Thyroid gland (tissue), 4 donors: ENCODE measurements at places on chromosomes 3 and 15. TPM values are rescaled to one million over a fixed set of nuclear protein-coding genes. Genes with fewer than 3 reads are reported as not detected.

Gene AP3B2
- total RNA-seq, result 4.1 TPM

Gene PIF1
- 0.33 TPM for total RNA-seq

DNA sequence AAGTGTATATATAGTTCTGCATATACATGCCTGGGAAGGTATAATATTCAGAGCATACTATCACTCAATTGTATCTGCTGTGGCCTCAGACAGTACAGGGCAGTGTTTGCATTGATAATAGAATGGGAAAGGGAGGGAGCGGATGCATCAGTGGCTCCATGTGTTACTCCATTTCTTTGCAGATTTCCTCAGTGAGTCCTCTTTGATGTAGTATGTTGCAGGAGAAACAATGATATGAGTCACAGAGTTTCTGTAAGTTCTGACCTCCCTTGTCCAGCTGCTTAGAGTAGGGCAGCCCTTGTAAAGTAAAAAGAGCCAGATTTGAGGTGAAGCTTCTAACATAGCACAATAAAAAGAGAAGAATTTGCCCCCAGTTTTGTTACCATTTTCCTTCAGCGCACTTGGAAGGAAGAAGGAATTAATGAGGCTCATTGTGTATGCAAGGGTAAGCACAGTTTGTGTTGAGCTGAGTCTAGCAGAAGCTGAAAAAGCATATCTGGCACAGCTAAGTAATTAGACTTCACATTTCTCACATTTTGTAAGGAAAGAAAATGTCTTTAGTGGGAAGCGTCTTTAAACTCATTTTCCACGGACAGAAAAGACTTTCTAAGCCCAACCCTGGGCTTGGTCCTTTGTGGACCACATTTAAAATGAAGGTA lies 555.8 kb upstream of the IL12A start:
- H3K4me3 ChIP-seq, result no peak overlapping the region
- DNase-seq, result no peak
- no peaks in the 10 kb centered on the region for H3K4me1 ChIP-seq
- no peaks in the 10 kb centered on the region for H3K36me3 ChIP-seq
- no peaks in the 10 kb centered on the region for H3K27me3 ChIP-seq

GRCh38 chr3:142975316-142975995 lies 12.0 kb upstream of the PAQR9 start:
- no peak overlapping the region for H3K27ac ChIP-seq
- H3K36me3 ChIP-seq, result no peaks in the 10 kb centered on the region
- H3K4me1 ChIP-seq, result no peaks in the 10 kb centered on the region
- H3K27me3 ChIP-seq, result no peaks in the 10 kb centered on the region

DNA sequence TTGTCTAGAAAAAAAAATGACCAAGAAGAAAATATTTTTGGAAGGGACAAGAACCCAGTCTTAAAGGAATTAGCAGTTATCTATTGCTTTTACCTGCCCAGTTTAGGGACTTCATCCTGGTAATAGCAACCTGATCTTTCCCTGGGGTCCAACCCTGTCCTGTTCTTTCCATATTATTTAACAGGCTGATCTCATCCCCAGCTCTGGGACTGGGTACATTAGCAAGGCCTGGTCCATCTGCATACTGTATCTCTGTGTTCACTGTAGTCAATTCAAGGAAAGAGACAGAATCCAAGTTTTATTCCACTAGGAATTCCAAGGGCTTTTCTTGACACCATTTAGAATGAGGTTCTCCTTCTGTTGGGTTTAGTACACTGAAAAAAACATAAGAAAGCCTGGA lies 191.7 kb upstream of the GADL1 start:
- no peaks in the 10 kb centered on the region for H3K36me3 ChIP-seq
- no peak for DNase-seq
- no peak overlapping the region for H3K27ac ChIP-seq

DNA sequence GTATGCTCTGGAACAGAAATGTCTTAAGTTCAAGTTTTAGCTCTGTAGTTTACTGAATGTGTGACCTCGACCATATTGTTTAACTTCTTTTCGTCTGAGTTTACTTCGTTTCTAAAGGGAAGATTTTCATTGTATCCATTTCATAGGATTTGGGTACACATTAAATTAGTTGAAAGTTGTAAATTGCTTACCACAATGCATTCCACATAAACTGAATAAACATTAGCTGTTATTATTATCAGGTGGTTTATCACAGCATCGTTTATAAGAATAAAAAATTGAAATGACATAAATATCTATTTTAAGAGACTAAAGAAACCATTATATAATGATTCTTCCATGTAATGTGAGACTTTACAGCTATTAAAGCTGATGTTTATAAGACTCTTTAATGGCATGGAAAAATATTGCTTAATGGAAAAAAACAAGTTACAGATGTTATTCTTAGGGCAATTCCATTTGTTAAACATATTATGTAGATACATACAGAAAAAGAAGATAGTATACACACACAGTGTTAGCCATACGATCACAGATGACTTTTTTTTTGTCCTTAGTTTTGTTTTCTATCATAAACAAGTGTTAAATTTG lies 342.3 kb upstream of the SGO1 start:
- H3K36me3 ChIP-seq, result no peaks in the 10 kb centered on the region
- H3K27ac ChIP-seq, result no peak overlapping the region
- no peak for DNase-seq
- no peak overlapping the region for H3K4me3 ChIP-seq
- H3K27me3 ChIP-seq, result no peaks in the 10 kb centered on the region
- H3K4me1 ChIP-seq, result no peaks in the 10 kb centered on the region

GRCh38 chr15:41490355-41490754 lies 3.3 kb upstream of the ITPKA start:
- peaks cover 4% of the 10 kb centered on the region for H3K27me3 ChIP-seq
- no peak for DNase-seq
- no peak overlapping the region for H3K27ac ChIP-seq
- H3K4me1 ChIP-seq, result peaks cover 23% of the 10 kb centered on the region
- H3K36me3 ChIP-seq, result no peaks in the 10 kb centered on the region

- DNase-seq, result no peak
- no peak overlapping the region for H3K4me3 ChIP-seq
- H3K36me3 ChIP-seq, result no peaks in the 10 kb centered on the region
Measured at GRCh38 chr3:147846854-147847478, 437.8 kb downstream of the ZIC1 start.

GRCh38 chr3:184822081-184822480 lies 10.1 kb downstream of the VPS8 start:
- H3K36me3 ChIP-seq, result no peaks in the 10 kb centered on the region
- DNase-seq, result no peak
- no peaks in the 10 kb centered on the region for H3K27me3 ChIP-seq

- H3K36me3 ChIP-seq, result no peaks in the 10 kb centered on the region
- no peak for DNase-seq
- H3K4me1 ChIP-seq, result no peaks in the 10 kb centered on the region
- H3K27me3 ChIP-seq, result no peaks in the 10 kb centered on the region
Measured at GRCh38 chr3:115275896-115276295, 128.8 kb upstream of the ZBTB20 start.
